ENCODE measurements at places on chromosomes 16 and 17.

GRCh38 chr17:81388612-81389367 lies 6.5 kb upstream of the BAHCC1 start:
- DNase-seq = no peak

DNA sequence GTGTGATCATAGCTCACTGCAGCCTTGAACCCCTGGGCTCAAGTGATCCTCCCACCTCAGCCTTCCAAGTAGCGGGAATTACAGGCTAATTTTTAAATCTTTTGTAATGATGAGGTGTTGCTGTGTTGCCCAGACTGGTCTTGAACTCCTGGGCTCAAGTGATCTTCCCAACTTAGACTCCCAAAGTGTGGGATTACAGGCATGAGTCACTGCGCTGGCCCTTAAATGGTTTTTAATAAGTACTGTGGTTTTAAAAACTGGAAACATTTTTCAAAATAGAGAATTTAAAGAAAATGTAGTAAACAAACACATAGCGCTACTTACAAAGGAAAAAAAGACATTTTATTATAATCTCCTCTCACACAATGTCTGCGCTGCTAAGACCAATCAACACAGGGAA lies 32.2 kb downstream of the MARCHF10 start:
- no peak for DNase-seq

DNA sequence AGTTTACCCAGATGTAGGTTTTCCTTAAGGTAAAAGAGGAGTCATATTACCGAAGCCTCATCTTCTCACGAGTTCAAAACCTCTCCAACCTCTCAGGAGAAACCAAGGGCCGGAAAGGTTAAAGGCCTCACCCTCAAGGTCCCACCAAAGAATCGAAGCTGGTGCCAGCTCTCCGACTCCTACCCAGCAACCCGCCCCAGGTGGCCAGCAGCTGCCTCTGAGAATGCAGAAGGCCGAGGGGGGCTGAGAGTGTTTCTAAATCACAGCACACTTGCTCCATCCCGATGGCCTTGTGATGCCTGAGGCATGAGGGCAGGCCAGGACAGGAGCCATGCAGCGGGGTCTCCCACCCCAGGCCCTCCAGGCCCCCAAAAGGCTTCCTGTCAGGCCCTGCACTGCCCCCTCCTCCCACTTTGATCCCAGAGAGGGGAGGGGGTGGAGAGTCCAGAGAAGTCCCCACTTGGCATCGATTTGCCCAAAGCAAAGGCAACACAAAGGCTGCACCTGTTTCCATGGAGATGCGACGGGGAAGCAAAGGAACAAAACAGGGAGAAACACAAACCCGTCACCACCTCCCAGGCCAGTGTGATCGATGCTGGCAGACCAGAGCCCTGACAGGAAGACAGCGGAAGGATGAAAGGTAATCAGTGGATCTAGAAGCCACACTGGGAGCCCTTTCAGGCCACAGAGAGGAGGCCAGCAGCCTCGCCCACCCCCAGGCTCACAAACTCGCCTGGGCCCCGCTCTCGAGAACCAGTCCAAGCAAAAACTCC lies 39.0 kb downstream of the CUEDC1 start:
- DNase-seq = no peak

DNA sequence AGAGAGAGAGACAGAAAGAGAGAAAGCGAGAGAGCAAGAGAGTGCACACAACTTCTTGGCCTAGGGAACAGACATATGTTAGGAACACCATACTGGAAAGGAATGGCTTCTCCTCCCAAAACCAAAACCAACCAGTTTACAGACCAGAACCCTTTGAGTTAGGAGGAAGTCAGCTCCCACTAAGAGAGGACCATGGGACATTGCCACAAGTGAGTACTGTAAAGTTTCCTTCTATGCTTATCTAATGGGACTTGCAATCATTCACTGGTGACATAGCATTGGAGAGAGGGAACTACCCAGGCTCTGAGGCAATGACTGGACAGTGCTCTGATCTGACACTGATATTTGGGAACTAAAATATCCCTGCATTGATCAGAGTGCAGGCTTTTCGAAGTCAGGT lies 32.4 kb downstream of the TBC1D3B start:
- DNase-seq = no peak

- no peak for DNase-seq
These were observed 20.2 kb upstream of the CCL1 start for GRCh38 chr17:34383216-34383615.

- DNase-seq = no peak
These were observed 19.0 kb downstream of the SPIRE2 start for GRCh38 chr16:89847051-89847939.

GRCh38 chr16:67001726-67002125 lies 13.3 kb downstream of the CES4A start:
- no peak for DNase-seq

DNA sequence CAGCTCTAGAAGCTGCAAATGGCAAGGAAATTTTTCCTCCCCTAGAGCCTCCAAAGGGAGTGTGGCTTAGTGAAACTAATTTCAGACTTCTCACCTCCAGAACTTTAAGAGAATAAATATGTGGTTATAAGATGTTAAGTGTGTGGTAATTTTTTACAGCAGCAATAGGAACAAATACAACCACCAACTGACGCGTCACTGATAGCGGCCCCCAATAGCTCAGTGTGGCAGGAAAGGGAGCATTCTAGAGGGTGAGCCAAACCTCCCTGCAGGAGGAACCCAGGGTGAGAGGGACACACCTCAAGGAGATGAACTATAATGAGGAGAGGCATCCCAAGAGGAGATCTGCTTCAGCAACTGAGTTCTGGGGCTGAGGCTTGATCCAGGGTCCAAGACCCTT lies 4.0 kb downstream of the CCL4 start:
- DNase-seq = no peak

DNA sequence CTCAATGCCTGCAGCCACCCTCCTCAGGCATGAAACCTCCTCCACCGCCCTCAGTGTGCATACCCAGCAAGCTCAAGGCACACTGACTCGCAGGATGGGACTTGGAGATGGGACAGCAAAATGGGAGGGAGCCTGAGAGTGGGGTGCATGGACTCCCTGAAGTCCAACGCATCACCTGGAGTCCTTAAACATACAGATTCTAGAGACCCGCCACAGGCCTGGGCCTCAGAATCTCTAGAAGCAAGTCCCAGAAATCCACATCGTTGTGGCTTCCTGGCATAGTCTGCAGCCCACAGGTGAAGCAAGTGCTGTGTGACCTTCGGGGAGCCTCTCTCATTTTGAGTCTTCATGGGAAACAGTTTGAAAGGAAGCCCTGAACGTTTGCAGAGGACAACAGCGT lies 3.6 kb upstream of the TBX21 start:
- no peak for DNase-seq

DNA sequence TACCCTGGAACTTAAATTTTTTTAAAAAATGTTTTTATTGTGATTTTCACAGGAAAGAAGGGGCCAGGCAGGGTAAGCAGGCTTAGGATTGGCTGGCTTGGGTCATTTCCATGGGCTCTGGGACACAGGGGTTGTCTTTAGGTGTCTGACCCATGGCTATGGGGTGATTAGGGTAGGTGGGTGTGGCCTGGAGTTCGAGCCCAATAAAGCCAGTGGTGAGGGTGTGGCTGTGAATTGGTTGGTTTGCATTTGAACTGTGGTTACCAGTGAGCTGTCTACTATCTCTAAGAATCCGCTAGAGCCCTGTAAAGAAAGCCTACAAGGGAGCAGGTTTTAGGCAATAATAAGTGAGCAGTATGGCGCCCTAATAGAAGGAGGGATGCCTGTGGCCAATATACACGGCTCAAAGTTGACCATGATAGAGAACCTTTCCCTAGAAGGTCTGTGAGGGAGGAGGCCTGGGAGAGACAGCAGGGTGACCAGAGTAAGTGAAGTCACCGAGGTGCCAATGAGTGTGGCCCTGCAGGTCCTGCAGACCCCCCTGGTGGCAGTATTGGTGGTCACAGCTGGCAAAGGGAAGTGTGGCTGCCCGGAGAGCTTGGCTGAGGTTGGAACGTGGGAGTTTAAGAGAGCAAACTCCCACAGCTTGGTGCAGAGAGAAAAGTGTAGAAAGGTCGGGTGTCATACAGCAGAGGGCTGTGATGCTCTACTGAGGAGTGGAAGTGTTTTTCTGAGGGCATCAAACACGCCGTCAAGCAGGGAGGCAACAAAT lies 454.0 kb downstream of the WWOX start:
- no peak for DNase-seq

DNA sequence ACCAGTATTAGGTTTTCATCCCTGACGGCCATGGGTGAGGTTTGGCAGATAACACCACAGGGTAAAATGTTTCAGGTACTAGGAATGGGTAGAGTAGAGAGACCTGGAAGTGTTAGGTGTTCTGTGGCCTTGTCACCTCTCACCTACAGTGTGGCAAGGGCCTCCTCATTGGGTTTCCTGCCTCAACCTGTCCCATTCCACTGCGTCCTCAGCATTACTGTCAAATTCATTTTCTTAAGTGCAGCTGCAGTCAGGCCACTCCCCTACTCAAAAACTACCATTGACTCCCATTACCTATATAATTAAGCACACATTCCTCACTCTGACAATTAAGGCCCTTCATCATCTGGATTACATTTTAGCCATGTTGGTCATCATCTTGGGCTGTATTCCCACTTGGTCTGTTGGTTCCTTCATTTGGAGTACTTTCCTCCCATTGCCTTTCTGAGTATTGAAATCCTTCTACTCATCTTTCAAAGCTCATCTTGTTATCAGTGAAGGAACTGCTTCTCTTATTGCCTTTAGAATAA lies 64.5 kb downstream of the NUP88 start:
- DNase-seq = no peak

DNA sequence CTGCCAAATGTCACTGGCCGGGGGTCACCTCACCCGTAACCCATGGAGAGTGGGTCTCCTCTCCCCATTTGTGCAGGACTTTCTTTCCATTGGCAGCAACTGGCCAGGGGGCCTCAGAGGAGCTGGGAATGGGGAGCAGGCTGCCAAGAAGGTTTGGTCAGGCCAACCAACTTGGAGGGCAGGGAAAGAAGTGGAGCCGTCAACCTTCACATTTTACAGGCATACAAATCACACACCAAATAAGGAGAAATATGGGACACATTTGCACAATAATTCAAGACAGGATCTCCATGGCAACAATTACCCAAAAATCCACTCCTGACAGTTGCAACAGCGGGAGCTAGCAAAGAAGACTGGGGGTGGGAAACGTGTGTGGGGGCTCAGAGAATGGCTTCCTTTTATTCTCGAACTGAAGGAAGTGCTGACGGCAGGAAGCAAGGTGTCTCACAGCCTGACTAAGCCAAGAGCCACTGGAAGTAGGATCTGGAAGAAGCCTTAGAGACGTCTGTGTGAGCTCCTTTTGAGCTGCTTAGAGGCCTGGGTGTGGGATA lies 20.9 kb downstream of the RPRML start:
- DNase-seq = no peak
